ENCODE measurements at places on chromosomes 5 and 9.

GRCh38 chr9:82346040-82346439 lies 357.5 kb downstream of the SPATA31D1 start:
- DNase-seq: no peak

- no peak for DNase-seq
Observed at GRCh38 chr9:123787416-123787815, 142.5 kb downstream of the DENND1A start.

- no peak for DNase-seq
Observed at GRCh38 chr9:123860603-123861002, 69.3 kb downstream of the DENND1A start.

DNA sequence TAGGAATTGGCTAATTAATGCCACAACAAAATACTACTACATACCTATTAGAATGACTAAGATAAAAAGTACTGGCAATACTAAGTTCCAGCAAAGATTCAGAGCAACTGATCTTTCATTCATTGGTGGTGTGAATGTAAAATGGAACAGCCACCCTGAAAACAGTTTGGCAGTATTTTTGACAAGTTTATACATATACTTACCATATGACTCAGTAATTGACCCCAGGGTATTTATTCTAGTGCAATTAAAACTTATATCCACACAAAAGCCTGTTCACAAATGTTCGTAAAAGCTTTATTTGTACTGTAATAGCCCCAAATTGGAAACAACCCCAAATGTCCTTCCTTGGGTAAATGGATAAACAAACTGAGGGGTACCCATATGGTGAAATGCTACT lies 270.8 kb upstream of the ACTBL2 start:
- no peak for DNase-seq

GRCh38 chr5:164153469-164154172 lies 648.2 kb downstream of the MAT2B start:
- DNase-seq: no peak

DNA sequence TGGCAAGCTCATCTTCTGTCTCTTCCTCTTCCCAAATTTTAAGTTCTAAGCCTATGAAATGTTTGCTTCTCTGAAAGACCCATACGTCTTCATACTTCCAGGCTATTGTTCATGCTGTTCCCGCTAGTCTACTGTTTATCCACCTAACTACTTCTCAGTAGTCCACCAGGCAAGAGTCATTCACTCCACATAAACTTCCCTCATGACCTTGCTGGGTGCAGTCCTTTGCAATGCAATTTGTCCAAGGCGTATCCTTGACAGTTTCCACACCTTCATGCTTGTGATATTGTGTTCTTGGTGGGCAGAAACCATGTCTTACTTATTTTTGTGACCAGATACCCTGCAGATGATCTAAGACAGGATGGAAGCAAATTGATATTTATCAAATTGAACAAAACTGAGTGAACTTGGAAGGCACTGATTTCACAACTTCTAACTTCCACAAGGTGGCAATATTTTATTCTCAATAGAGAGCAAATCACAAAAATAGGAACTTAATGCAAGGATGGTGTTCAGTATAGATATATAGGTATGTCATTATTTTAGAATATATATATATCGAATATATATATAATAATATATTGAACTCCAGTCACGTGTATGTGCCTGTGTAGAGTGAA lies 30.3 kb downstream of the TYRP1 start:
- DNase-seq: no peak

DNA sequence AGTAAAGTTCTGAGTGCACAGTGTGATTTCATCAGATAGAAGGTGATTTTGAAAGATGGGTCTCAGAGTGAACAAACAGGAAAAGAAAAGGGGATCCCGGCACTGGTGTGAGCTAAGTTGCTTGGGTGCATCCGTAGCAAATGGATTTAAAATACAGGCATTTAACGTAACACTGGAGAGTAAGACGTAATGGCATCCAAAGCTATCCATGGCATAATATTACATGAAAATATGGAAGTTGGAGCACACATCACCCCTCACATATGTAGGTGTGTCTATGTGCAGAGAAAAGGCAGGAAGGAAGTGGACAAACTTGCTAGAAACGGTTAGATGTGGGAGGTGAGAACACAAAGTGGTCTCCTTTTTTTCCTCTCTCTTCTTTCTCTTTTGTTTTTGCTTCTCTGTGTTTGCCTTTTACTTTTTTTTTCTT lies 38.2 kb upstream of the SEMA4D start:
- no peak for DNase-seq

DNA sequence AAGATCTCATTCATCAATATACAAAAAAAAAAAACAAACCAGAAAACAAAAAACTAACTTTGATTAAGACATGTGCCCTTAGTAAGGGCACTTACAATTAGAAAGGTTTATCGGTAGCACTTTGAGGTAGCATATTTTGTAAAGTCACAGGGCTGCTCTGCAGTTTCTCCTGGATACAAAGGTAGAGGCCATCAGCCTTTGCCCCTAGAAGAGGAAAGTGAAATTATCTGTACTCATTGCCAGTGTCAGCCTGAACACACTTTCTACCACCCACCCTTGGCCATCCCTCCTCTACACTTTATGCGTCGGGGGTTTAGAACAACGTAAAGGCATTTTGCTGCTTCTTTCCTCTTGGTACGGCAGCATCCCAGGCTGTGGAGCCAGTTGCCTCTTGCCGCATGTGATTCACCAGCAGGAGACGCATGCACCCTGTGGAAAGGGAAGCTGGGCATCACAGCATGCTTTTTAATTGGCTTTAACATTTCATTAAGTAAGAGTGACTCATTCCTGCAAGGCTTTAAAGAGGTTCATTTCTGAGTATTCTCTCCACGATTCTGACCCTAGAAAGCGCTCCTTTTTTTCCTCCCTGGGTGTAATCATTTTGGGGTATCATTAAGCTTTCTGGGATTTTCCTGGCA lies 84.6 kb downstream of the CEMIP2 start:
- no peak for DNase-seq

DNA sequence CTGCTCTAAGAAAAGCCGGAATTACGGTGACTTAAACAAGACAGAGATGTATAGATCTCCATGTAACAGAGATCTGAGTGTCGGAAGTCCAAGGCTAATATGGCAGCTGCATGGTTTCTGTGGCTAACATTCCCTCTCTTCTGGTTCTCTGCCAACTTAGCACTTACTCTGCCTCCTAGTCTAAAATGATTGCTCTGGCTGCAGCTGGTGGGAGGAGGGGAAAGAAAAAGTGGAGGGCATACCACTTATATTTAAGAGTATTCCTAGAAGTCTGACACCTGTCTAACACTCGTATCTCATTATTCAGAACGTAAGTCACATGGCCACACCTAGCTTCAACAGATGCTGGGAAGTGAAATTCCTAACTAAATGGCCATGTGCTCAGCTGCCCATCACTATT lies 551.5 kb upstream of the TLE4 start:
- DNase-seq: no peak

GRCh38 chr9:102435427-102435826 lies 559.7 kb upstream of the CYLC2 start:
- no peak for DNase-seq

DNA sequence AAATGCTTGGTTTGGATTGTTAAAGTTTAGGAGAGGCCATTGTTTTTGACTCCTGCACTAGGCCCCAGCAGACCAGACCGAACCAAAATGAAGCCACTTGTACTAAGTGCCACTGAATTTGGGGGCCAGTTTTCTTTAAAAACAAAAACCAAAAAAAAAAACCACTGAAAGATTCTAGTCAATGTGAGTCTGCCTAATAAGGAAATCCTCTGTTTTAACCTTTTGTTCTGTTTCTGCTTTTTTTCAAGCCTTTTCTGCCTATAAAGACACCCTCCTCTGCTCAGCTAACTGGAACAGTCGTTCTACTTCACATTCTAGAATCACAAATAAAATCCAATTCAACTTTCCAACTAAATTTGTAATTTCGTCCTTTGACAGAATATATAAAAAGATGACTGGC lies 64.9 kb downstream of the SERINC5 start:
- no peak for DNase-seq

DNA sequence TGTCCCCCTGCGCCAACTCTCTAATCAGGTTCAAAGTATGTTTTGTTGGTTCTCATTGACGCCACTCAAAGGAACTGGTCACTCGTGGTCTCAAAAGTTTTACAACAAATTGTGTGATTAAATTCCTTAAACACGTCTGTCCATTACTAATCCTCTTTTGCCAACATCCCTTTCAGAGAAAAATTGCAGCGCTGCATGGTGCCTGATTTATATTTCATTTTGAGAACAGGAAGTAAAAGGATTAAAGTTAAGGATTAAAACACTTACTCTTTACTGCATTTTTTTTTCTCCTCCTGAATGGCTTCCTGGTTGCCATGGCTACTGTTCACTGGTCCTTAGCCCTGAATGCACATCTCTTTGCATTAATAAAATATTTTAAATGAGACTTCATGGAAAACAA lies 383.5 kb downstream of the GLIS3 start:
- DNase-seq: no peak

- no peak for DNase-seq
Observed at GRCh38 chr9:116471093-116471906, 215.8 kb upstream of the TRIM32 start.

DNA sequence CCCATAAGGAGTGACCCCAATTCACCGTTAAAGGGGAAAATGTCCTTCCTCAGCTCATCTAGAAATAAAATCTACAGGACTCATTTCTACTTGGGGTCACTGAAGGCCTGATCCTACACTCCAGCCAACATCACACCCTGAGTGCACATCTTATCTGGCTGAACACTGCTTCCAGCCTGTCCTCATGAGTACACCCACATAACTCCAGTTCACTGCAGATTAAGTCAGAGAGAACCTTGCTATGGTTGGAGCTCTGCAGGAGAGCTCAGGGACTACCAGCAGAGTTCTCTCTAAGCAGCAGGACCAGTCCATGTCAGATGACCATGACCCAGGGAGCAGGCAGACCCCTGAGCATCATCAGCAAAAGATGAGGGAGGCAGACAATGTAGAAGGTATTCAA lies 126.9 kb upstream of the MAP3K1 start:
- DNase-seq: no peak

DNA sequence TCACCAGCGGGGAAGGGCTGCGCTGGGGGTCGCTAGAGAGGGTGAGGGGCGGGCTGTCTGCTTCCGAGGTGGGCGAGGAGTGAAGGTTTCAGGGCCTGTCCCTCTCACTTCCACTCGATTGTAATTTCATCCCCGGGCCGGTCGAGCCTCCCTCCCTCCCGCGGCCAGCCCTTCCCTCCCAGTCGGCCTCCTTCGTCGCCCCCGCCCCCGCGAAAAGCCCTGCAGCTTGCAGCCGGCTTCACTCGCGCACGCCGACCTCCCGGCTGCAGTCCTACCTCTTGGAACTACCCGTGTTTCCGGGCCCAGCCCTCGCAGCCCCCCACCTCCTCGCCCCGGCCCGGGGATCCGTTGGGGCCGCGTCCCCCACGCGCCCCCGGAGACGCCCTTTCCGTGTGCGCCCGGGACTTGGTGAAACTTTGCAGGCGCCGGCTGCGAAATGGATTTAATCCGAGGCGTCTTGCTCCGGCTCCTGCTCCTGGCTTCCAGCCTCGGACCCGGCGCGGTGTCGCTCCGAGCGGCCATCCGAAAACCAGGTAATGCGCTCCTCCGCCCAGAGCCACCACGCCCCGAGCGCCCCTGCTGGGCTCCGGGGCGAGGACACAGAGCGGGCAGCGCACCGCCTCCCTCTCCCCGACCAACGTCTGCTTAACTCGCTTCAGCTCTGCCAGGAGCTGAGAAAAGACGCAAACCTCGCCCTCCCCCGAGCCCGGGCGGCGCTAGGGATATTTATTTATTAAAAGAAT lies at the start of gene EGFLAM:
Gene EGFLAM, plus strand, starts transcription at position 241 of the 743 bp plus-strand sequence. Its CDS starts 196 bp downstream, at position 437.
- no peak for DNase-seq

- DNase-seq: no peak
Observed at GRCh38 chr5:40446910-40447309, 232.8 kb upstream of the PTGER4 start.
